ENCODE measurements at places on chromosomes 1 and 21.

- no peak for DNase-seq
Observed at GRCh38 chr1:182348961-182349747, 42.4 kb downstream of the GLUL start.

- no peak for DNase-seq
Observed at GRCh38 chr1:118116401-118116800, 68.6 kb downstream of the SPAG17 start.

DNA sequence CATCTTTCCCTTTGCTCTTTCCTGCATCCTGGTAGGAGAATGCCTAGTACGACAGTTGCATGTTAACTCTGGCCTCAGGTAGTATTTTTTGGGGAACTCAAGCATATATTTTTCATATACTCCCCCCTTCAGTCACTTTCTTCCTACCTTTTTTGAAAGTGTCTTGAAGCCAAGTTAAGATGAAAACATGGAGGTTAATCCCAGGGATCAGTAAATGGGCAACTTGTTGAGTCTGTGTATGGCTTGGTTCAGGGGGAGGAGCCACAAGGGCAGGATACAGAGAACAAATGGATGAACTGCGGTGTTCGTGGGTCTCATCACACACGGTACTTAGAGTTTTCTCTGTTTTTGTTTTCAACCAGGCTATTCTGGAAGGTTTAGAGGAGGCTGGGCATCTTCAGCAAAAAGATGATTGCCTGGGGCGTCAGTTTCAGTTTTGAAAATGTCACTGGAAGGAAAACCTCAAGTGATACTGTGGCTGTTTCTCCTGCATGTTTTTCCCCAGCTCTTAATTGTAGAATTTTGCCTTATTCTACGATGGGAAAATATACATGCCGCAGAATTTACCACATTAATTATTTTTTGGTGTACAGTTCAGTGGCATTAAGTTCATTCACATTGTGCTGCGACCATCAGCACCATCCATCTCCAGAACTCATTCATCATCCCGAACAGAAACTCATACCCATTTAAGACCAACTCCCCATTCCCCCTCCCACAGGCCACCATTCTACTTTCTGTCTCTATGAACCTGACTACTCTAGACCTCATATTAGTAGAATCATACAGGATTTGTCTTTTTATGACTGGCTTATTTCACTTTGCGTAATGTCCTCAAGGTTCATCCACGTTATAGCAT, 71.5 kb downstream of the MAP10 start:
- DNase-seq, result no peak

- DNase-seq, result no peak
Observed at GRCh38 chr1:233252441-233252840, 43.1 kb downstream of the PCNX2 start.

GRCh38 chr1:65432918-65433317, 12.4 kb downstream of the LEPR start:
- no peak for DNase-seq

- DNase-seq, result no peak
Observed at GRCh38 chr1:222057162-222057561, 315.3 kb upstream of the DUSP10 start.

DNA sequence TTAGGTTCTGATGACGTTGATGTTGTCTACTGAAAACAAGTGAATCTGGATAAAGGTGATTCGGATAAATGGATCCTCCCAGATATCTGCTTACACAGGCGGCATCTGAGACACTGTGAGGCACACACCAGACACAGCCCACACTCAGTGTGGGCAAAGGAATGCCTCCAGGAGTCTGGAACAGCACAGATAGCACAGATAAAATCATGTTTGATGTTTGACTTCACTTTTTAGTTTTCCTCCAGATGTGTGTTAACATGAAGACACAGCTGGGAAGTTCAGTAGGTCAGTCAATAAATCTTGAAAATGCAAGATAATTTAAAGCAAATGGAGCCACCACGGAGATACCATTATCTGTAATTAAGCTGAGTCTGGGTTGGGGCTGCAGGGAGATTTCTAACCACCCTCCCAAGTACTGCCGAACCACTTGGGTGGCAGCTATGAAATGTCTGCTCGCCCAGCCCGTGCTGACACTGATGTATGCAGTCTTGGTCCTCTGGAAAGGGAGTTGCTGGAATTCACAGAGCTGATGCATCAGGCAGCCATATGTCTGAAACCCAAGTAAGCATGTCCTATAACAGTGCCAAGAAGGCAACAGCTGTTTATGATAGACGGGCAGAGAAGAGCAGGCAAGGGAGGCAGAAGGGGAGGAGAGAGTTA, 11.7 kb downstream of the CAPN9 start:
- DNase-seq, result no peak

Measured in RWPE1 (cell line).